Left renal pelvis (tissue), 4 donors: ENCODE measurements at places on chromosomes 6 and 20. TPM values are rescaled to one million over a fixed set of nuclear protein-coding genes. Genes with fewer than 3 reads are reported as not detected.

SNRNP48 gene
- polyA plus RNA-seq, result 16.3 TPM

TRMT6 gene
- 17.3 TPM for polyA plus RNA-seq

RIMS4 gene
- polyA plus RNA-seq, result 0.88 TPM

NKAIN4 gene
- 40.8 TPM for polyA plus RNA-seq

CHMP4B gene
- 82.7 TPM for polyA plus RNA-seq

KLC4 gene
- 40.0 TPM for polyA plus RNA-seq

MOXD1 gene
- 193 TPM for polyA plus RNA-seq

RAET1G gene
- 1.5 TPM for polyA plus RNA-seq

MUC21 gene
- polyA plus RNA-seq, result 0.04 TPM

RGS17 gene
- polyA plus RNA-seq, result 2.3 TPM

MRPL18 gene
- polyA plus RNA-seq, result 52.7 TPM
